Suprapubic skin (tissue), 4 donors: ENCODE measurements at places on chromosomes 12 and 14.

GRCh38 chr14:77052281-77053044, 24.0 kb upstream of the IRF2BPL start:
- peaks cover 34% of the 10 kb centered on the region for H3K4me1 ChIP-seq
- no peak overlapping the region for H3K4me3 ChIP-seq
- no peaks in the 10 kb centered on the region for H3K36me3 ChIP-seq
- no peak for DNase-seq
- H3K27ac ChIP-seq = peak overlapping the region; percentile 75

GRCh38 chr12:89278862-89279261, 73.4 kb downstream of the DUSP6 start:
- H3K36me3 ChIP-seq = no peaks in the 10 kb centered on the region
- H3K4me1 ChIP-seq = peaks cover 7% of the 10 kb centered on the region
- H3K27me3 ChIP-seq = no peaks in the 10 kb centered on the region
- DNase-seq = no peak

DNA sequence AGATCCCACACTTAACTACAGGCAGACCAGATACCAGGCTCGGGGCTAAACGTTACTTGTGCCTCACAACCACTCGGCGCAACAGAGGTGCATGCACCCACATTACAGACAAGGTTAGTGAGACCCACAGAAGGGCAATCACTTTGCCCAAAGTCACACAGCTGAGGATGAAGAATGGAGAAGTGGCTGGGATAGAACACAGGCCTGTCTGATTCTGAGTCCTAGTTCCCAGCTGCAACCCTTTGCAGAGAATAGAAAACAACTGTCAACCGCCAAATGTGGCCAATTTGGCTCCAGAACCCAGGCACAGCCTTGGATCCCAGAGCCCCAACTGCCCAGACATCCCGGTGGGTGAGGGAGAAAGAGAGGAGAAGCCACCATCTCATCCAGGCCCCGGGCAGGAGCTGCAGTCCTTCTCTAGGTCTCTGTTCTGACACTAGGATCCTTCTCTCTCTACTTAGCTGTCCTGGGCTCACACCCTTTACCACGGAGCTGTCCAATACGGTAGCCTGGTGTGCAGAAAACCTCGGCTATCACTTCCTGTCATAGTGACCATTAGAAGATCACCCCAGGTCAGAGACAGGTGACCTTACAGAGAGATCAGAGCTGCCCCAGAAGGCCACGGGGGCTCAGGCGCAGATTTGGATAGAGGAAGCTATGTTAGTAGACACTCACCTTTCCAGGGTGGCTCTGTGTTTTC, 59.1 kb downstream of the FAM222A start:
- peaks cover 9% of the 10 kb centered on the region for H3K4me1 ChIP-seq
- no peak overlapping the region for H3K27ac ChIP-seq
- peak; percentile 60 for DNase-seq
- H3K4me3 ChIP-seq = no peak overlapping the region
- H3K36me3 ChIP-seq = no peaks in the 10 kb centered on the region
- H3K27me3 ChIP-seq = no peaks in the 10 kb centered on the region

DNA sequence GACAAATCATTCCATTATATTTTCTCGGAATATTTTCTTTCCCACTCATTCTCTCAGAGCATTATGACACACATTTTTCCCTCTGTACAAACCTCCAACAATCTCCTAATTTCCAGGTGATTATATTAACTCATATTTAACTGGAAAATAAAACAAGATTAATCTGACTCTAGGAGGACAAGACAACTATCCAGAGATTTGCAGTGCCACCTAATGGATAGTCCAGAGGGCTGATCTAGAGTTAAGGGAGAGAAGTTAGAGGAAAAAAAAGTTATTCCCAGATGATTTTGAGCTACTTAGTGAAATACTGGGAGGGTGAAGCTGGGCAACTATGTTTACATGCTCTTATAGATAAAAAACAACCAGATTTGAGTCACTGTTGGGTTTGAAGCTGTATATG, 161.7 kb downstream of the ALX1 start:
- no peaks in the 10 kb centered on the region for H3K4me1 ChIP-seq
- no peak overlapping the region for H3K4me3 ChIP-seq
- H3K27ac ChIP-seq = no peak overlapping the region
- no peak for DNase-seq
- H3K27me3 ChIP-seq = peaks cover 6% of the 10 kb centered on the region

- no peak overlapping the region for H3K27ac ChIP-seq
- H3K4me3 ChIP-seq = no peak overlapping the region
- no peaks in the 10 kb centered on the region for H3K27me3 ChIP-seq
- no peak for DNase-seq
Measured at GRCh38 chr12:104964167-104964855, 6.2 kb upstream of the SLC41A2 start.

DNA sequence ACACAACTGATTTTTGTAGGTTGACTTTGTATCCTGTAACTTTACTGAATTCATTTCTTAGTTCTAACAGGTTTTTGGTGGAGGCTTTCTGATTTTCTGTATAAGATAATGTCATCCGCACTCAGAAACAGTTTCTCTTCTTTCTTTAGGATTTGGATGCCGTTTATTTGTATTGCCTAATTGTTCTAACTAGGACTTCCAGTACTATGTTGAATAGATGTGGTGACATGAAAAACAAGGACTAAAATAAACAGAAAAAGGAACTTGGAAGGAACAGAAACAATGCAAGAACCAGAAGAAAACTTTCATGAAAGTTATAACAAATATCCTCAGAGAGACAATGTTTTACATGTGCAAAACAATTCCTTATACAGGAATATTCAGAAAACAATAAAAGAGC, 100.3 kb downstream of the GTF2A1 start:
- H3K27me3 ChIP-seq = no peaks in the 10 kb centered on the region
- no peaks in the 10 kb centered on the region for H3K4me1 ChIP-seq
- DNase-seq = no peak
- no peaks in the 10 kb centered on the region for H3K36me3 ChIP-seq

DNA sequence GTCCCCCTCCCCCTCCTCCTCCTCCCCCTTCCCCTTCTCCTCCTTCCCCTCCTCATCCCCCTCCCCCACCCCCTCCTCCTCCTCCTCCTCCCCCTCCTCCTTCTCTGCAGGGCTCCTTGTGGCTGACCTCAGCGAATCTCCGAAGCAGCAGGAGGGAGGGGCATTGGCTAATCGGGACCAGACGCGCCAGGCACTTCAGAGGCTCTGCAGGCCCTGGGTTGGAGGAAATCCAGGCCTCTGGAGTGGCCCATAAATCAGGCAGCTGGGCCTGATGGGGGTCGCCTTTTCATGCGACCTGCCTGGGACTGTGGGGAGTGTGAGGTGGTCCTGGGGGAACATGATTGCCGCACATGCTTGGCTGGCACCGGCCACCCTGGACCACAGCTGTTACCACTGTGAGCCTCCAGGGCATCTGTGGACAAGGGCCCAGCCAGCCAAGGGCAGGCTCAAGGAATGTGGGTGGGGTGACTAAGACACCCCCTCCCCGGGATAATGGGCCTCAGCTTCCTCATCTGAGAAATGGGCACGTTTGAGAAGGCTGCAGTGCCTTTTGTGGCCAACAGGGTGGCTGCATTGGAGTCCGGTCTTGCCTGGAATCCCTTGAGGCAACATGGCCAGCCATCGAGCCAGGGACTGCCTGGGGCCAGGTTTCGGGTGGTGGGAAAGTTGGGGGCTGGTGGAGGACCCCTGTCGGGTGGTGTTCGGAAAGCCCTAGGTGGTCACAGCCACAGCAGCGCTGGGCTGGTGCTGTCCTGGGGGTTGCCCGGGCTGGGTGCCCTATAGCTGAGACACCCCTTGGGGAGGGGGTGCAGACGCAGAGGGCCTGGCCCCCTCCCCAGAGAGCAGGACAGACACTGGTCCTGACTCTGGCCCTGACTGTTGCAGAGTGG, 12.0 kb downstream of the KIF26A start:
- H3K4me3 ChIP-seq = no peak overlapping the region
- H3K27ac ChIP-seq = no peak overlapping the region
- peaks cover 15% of the 10 kb centered on the region for H3K4me1 ChIP-seq
- H3K27me3 ChIP-seq = no peaks in the 10 kb centered on the region

DNA sequence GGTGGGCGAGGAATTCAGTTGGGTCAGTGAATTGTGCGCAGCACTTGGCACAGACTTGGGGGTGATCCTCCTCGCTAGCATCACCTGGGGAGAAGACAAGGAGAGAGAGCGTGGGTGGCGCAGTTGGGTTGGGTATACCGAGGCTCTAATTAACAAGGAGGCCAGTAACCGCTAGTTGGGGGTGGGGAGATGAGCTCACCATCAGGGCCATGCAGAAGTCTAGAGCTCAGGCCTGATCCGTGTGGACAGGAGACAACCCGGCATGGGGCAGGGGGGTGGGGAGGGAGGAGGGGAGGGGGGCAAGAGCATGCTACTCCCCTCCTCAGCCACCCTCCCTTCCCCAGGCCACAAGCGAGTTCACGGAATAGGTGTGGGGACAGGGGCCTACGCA, 580 bp downstream of the SALL2 start:
- peaks cover 20% of the 10 kb centered on the region for H3K4me1 ChIP-seq
- H3K27me3 ChIP-seq = no peaks in the 10 kb centered on the region
- no peak overlapping the region for H3K27ac ChIP-seq
- DNase-seq = no peak
- H3K4me3 ChIP-seq = peak overlapping the region; percentile 78

- H3K36me3 ChIP-seq = peaks cover 12% of the 10 kb centered on the region
- H3K4me1 ChIP-seq = peaks cover 9% of the 10 kb centered on the region
- H3K4me3 ChIP-seq = no peak overlapping the region
- H3K27ac ChIP-seq = no peak overlapping the region
- no peaks in the 10 kb centered on the region for H3K27me3 ChIP-seq
Measured at GRCh38 chr14:21244544-21244943, 24.7 kb downstream of the HNRNPC start.

- H3K4me3 ChIP-seq = no peak overlapping the region
- H3K36me3 ChIP-seq = no peaks in the 10 kb centered on the region
- no peaks in the 10 kb centered on the region for H3K27me3 ChIP-seq
Measured at GRCh38 chr12:58978717-58979116, 58.4 kb upstream of the LRIG3 start.

DNA sequence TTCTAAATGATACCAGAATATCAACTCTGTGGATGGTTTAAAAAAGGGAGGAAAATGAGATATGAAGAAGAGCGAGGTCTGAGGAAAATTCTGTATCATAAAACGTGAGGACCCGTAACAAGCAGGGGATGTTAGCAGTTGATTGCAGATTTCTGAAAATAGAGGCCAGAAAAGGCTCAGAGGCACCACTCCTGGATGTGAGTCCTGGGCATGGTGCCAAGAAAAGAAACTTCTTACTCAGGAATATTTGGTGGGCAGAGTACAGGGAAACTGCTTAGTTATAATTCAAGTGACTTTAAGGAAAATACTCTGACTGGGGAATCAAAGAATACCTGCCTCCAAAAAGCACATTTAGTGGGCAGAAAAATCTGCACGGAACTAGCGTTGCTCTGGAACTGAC, 85.5 kb downstream of the PRICKLE1 start:
- DNase-seq = no peak
- H3K4me1 ChIP-seq = no peaks in the 10 kb centered on the region
- H3K4me3 ChIP-seq = no peak overlapping the region
- no peaks in the 10 kb centered on the region for H3K27me3 ChIP-seq

GRCh38 chr12:7009512-7009911, 8.8 kb downstream of the LPCAT3 start:
- no peaks in the 10 kb centered on the region for H3K27me3 ChIP-seq
- peaks cover 9% of the 10 kb centered on the region for H3K36me3 ChIP-seq
- no peak overlapping the region for H3K27ac ChIP-seq
- no peak for DNase-seq
- H3K4me3 ChIP-seq = no peak overlapping the region

DNA sequence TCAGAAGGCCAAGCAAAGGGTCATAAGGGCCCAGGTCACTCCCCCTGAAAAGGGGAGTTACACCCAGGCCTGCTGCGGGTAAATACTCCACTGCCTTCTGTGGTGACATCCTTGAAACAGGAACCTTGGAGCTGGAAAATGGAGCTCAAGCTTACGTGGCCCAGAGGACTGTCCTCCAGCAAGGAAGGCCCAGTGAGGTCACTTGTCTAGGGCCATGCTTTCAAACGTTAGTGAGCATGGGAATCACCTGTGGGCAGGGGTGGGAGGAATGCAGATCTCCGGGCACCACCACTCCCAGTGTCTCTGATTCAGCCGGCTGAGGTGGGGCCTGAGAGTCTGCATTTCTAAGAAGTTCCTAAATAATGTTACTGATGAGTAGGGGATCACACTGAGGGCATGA, 140.5 kb upstream of the CCND2 start:
- no peaks in the 10 kb centered on the region for H3K4me1 ChIP-seq
- H3K4me3 ChIP-seq = no peak overlapping the region
- no peak overlapping the region for H3K27ac ChIP-seq
- no peaks in the 10 kb centered on the region for H3K36me3 ChIP-seq

DNA sequence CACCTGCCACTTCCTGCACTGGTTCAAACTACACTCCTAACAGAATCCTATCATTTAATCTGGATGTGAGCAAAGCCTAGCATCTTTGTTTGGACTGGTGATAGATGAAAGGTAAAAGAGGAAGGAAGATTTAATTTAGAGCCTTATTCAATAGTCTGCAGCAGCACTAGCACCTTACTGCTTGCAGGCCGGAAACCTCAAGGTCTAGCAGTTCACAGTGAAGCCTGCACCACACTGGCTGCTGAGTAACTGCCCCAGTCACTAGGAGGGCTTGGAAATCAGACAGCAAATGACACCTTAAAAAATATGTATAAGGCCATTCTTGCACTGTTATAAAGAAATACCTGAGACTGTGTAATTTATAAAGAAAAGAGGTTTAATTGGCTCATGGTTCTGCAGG, 358.0 kb downstream of the DAD1 start:
- H3K36me3 ChIP-seq = no peaks in the 10 kb centered on the region
- H3K4me1 ChIP-seq = no peaks in the 10 kb centered on the region
- no peaks in the 10 kb centered on the region for H3K27me3 ChIP-seq
- H3K27ac ChIP-seq = no peak overlapping the region
- no peak for DNase-seq

GRCh38 chr14:46058964-46059563, 592.5 kb downstream of the RPL10L start:
- no peaks in the 10 kb centered on the region for H3K27me3 ChIP-seq
- H3K27ac ChIP-seq = no peak overlapping the region
- H3K4me3 ChIP-seq = no peak overlapping the region
- no peaks in the 10 kb centered on the region for H3K4me1 ChIP-seq

DNA sequence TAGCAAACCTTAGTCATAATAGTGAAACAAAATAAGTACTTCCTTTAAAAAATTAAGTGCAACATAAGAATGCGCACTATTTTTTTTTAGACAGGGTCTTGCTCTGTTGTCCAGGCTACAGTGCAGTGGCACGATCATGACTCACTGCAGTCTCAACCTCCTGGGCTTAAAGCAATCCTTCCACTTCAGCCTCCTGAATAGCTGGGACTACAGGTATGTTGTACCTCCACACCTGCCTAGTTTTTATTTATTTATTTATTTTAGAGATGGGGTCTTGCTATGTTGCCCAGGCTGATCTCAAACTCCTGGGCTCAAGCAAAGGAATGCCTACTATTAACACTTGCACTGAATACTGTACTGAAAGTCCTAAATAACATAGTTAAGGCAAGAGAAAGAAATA, 93.8 kb downstream of the NUMB start:
- H3K36me3 ChIP-seq = no peaks in the 10 kb centered on the region
- H3K4me1 ChIP-seq = peaks cover 5% of the 10 kb centered on the region
- no peak for DNase-seq

- DNase-seq = no peak
- no peak overlapping the region for H3K27ac ChIP-seq
- H3K27me3 ChIP-seq = no peaks in the 10 kb centered on the region
- H3K36me3 ChIP-seq = no peaks in the 10 kb centered on the region
- peaks cover 12% of the 10 kb centered on the region for H3K4me1 ChIP-seq
- H3K4me3 ChIP-seq = no peak overlapping the region
Measured at GRCh38 chr12:54929998-54930397, 54.6 kb downstream of the TESPA1 start.
